ENCODE measurements at places on chromosomes 3 and 15. TPM values are rescaled to one million over a fixed set of nuclear protein-coding genes. Genes with fewer than 3 reads are reported as not detected.

- no peak for DNase-seq
Observed at GRCh38 chr3:187718802-187719201, 16.4 kb upstream of the RTP2 start.

DNA sequence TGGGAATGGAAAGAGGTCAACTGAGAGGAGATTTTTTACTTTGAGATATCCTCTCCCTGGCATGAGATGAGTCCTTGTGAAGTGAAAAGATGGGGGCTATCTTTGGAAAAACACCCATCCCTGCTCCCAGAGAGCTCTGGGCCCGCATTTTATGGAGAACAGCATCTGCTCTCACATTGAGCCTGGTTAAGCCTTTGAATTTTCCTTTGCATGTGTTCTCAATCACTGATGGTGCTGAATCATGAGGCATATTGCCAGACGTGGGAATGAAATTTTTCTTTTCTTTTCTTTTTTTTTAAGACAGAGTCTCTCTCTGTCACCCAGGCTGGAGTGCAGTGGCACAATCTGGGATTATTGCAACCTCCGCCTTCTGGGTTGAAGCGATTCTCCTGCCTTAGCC, 24.4 kb downstream of the TMEM45A start:
- no peak for DNase-seq

DNA sequence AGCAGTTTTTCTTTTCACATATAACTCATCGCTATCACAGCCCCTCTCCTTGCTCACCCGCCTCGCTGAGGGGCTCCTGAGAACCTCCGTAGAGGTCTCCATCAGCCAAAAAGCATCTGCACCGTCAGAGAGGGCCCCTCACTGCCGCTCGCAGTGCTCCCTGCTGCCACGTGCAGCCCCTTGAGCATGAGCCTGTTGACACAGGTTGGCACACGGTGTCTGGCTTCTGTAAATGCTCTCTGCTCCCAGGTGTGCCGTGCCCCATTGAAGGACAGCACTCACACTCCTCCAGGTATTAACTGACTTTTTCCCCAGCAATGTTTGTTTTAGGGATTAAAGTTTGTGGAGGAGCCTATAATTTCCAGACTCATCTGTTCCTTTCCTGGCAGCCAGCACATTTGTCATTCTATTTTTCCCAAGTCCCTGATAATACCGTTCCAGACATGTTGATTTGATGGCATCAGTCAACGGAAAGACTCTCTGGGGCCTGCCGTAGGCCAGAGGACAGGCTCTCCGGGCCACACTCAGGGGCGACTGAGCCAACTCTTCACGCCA, 2.1 kb upstream of the FURIN start:
- DNase-seq, result no peak

The NOP10 gene
- total RNA-seq, result 339 TPM

DNA sequence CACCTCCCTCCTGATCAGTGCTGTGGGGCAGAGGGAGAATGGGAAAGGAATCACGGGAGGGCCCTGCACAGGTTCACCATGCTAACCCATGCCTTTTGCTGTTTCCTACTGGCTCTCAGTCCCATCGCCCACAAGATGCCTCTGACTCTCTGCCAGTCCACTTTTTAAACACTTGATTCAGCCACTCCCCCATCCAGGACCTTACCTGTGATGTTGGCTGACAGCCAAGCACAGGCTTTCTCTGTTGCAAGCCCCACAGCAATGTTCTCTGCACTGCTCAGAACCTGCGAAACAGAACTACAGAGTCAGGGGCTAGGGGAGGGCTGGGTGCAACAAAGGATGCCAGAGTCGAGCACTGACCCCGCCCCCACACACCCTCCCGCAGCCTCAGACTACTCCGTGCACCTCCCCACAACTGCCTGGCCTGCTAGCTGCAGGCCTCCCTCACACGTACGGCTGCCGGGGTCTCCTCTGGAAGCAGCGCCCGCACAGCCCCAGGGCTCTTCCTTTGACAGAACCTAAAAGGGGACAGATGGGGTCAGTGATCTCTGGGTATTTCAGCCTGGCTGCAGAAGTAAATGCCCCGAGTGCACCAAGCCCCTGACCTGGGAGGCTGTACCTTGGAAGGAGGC, 9.1 kb downstream of the CDAN1 start:
- DNase-seq, result peak; percentile 59

- DNase-seq, result no peak
Observed at GRCh38 chr15:70165716-70166284, 68.1 kb upstream of the TLE3 start.

- DNase-seq, result no peak
Observed at GRCh38 chr3:43031485-43031884, 52.4 kb downstream of the GASK1A start.

GRCh38 chr15:42632105-42632675, 56.8 kb downstream of the STARD9 start:
- no peak for DNase-seq

DNA sequence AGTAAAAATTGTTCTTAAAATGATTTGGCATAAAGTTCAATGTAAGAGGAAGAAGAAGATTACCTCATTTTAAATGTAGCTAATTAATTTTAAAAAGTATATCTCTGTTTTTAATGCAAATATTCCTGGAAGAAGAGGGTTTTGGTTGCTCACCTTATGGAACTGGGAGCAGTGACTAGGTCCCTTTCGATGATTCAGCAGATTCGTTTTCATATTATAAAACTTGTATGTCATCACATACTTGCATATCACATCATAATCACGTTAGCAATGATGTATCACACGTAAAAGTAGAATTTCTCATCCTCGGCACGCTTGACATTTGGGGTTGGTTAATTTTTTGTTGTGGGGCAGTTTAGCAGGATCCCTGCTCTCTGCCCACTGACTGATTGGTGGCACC, 47.6 kb downstream of the GPR160 start:
- no peak for DNase-seq

GRCh38 chr15:41850482-41851166, 12.0 kb downstream of the PLA2G4B start:
- no peak for DNase-seq

DNA sequence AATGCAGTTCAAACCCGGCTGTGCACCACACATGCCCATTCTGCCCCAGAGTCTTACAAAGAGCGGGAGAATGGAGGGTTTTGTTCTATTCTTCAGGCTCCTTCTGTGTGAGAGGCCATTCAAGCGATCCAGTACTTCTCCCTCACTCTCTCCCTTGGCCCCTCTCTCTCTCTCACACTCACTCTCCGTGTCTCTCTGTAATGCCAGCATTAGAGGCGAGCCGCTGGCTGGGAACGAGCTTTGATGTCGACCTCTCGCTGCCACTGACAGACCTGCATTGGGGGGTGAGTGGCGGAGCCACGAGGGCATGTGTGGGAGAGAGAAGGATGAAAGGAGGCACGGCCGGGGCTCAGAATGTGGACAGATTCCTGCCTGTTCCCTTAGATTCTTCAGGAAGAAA, 231.7 kb upstream of the ARRDC4 start:
- DNase-seq, result no peak

The C2CD4A gene
- total RNA-seq, result not detected

All from H7 (cell line).